Right ventricle myocardium inferior (tissue), 1 donor: ENCODE measurements at places on chromosomes 6 and 20.

- DNase-seq = no peak
These were observed 224.5 kb downstream of the NKAIN2 start for GRCh38 chr6:124028117-124028516.

- no peak for DNase-seq
These were observed 23.9 kb downstream of the C20orf203 start for GRCh38 chr20:32649697-32650400.

- DNase-seq = no peak
These were observed 22.1 kb downstream of the SNHG17 start for GRCh38 chr20:38412877-38413577.

DNA sequence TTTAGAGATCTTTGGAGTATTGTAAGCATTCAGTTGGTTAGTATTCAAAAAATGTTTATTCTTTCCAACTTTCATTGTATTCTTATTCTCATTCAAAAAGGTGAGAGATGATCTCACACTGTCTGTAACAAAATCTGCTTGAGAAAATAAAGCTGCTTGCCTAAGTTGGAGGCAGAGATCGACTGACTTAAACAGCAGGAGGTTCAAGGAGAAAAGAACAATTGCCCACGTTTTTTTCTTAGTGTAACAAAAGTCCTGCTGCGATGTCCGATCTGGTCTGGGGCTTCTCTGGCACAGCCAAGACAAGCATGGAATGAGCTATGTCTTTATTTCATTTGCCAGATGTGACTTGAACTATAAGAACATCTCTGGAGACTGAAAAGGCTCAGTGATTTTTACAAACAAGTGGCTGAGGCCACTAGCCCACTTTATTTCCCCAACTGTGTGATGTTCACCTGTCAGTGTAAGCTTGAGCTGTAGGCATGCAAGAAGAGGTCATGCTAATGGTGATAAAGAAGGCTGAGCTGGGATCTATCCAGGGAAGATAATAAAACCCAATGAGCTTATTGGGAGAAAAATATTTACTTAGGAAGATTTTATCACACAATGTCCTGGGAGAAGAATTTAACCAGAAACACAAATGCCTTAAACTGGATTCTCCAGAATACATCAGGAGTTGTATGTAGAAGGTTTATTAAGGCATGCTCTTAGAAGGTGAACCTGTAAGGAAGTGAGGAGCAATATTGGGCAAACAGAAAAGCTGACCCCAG, 580.1 kb upstream of the BTBD3 start:
- DNase-seq = no peak

GRCh38 chr20:17655865-17656479, 26.1 kb downstream of the RRBP1 start:
- no peak for DNase-seq

- no peak for DNase-seq
These were observed 106.5 kb downstream of the ARID1B start for GRCh38 chr6:156883497-156884252.

DNA sequence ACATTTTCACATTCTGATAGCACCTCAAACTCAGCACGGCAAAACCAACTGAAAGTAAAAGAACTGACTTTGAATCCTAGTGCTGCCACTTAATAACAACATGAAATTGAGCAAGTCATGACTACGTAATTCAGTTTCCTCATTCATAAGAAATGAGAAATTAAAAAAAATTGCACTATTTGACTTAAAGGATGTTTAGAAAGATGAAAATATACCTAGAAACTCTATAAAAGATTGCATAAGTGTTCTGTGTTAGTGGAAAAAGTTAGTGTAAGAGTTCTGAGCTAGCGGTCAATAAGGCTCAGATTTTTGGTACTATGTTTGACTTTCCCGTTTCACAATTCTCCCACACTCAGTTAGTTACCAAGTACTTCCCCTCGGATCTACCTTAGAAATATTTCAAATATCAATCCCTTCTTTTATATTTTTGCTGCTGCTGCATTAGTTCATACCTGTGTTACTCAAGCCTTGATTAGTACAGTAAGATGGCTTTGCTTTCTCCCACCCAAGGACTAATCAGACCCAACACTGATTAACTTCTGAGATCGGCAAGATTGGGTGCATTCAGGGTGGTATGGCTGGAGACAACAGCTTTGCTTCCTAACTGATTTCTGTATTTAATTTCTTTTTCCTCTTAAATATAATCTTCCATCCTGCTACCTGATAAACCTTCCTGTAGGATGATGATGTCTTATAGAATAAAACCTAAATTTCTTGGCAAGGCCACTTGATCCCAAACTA, 25.9 kb downstream of the ECHDC1 start:
- no peak for DNase-seq

DNA sequence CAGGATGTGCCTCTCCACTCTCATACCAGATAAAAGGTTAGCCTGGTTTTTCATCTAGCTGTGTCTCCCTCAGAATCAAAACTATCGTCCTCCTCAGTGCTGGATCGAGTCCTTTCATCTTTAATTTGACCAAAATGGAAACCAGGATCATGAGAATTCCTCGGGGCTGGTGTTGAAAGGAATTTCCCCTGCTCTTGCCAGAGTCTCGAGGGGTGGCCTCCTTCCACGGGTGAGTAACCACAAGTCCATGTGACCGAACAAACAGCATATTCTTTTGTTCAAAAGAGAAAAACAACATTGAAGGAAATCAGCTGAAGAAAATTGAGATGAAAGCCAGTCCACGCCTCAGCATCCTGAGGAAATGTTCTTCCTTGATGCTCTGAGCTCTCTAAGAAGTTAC, 165.9 kb upstream of the CDYL start:
- DNase-seq = no peak

DNA sequence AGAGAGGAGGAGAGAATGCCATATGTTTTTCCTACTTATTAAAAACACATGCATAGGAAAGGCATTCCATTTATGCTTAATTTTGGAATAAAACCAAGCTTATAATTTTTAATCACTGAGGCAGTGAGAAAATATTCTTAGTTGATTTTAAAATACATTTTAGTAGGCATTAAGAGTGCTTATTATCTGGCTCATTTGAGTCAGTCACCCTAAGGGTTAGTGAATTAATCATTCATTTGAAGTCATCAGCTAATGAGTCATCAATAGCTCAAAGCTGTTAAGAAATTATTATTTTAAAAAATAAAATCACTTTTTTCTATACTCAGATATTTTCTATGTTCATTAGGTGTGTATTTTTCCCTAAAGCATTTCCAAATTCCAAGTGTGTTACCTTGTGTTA, 81.6 kb downstream of the TMEM200A start:
- DNase-seq = no peak

- no peak for DNase-seq
These were observed 36.6 kb downstream of the AIG1 start for GRCh38 chr6:143097224-143097795.

- DNase-seq = peak; percentile 40
These were observed 4.3 kb upstream of the DNAJC5 start for GRCh38 chr20:63890616-63891015.

DNA sequence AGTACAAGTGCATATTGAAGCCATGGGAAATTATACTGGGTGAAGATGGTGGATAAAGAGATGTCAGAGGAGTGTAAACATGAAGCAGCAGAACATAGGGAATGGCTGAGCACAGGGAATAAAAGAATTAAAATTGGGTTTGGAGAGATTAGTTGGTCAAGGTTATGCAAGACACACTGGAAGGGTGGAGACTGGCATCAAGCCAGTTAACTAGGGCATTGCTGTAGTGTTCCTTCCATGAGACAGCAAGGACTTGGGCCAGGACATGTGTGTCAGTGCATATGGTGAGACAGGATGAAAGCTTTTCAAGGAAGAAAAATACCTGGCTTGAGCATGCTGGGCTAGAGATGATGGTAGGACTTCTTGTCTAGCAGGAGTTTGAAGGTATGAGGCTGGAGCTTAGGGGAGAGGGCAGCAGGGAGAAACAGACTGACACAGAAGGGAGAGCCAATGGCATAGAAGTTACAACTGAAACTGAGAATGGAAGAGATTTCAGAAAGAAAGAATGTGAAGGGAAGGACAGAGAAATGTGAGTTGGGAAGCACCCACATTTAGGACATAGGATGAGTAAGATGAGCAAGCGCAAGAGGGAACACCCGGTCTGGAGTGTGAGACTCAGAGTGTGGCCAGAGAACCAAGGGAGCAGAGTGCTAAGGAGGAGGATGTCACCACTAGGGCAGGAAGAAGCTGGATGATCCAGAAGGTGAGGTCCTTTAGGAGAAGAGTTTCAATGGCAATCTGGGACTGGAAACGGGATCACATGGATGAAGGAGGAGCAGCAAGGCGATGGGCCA, 14.5 kb upstream of the TMEM170B start:
- no peak for DNase-seq

GRCh38 chr6:40322336-40322735, 264.8 kb downstream of the LRFN2 start:
- DNase-seq = no peak

- no peak for DNase-seq
These were observed 41.6 kb upstream of the CARMIL1 start for GRCh38 chr6:25237579-25237978.

GRCh38 chr6:23633996-23634395, 492.0 kb upstream of the NRSN1 start:
- no peak for DNase-seq

GRCh38 chr20:45909336-45909808, 2.6 kb downstream of the PLTP start:
- DNase-seq = no peak

- DNase-seq = no peak
These were observed 13.0 kb downstream of the ALDH8A1 start for GRCh38 chr6:134936931-134937330.

- DNase-seq = no peak
These were observed 44.0 kb downstream of the MAP7 start for GRCh38 chr6:136506124-136506799.
